Progenitor cell of endocrine pancreas (in vitro differentiated cells): ENCODE measurements at places on chromosomes 12 and 14. TPM values are rescaled to one million over a fixed set of nuclear protein-coding genes. Genes with fewer than 3 reads are reported as not detected.

- no peaks in the 10 kb centered on the region for H3K27me3 ChIP-seq
- H3K27ac ChIP-seq: no peak overlapping the region
- no peak overlapping the region for H3K4me3 ChIP-seq
Measured at GRCh38 chr12:122646517-122647217, 56.5 kb downstream of the HCAR2 start.

DNA sequence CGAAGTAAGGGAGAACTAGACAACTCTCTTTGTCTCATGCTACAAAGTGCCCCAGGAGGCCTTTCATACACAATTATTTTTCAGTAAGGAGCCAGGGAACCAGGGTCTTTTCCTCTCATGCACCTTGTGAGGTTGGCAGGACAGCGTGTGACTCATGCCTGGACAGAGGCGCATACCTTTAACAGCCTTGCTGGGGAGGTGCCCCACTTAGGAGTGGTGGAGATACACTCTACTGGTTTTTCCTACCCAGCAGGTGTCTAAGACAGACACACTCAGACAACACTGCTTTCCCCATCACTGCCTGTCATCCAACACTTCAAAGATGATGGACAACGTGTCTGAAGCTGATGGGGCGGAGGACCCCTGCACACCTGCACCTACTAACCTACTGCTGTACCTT is 49.1 kb downstream of the B4GALNT3 start:
- DNase-seq: no peak
- H3K36me3 ChIP-seq: peaks cover 8% of the 10 kb centered on the region
- peak overlapping the region; percentile 35 for H3K27ac ChIP-seq
- no peak overlapping the region for H3K4me3 ChIP-seq
- H3K4me1 ChIP-seq: peaks cover 50% of the 10 kb centered on the region

- peaks cover 14% of the 10 kb centered on the region for H3K4me1 ChIP-seq
- H3K27me3 ChIP-seq: no peaks in the 10 kb centered on the region
- no peak overlapping the region for H3K4me3 ChIP-seq
- no peak overlapping the region for H3K27ac ChIP-seq
- H3K36me3 ChIP-seq: peaks cover 16% of the 10 kb centered on the region
- no peak for DNase-seq
Measured at GRCh38 chr12:3791256-3791874, 38.5 kb upstream of the CRACR2A start.

DNA sequence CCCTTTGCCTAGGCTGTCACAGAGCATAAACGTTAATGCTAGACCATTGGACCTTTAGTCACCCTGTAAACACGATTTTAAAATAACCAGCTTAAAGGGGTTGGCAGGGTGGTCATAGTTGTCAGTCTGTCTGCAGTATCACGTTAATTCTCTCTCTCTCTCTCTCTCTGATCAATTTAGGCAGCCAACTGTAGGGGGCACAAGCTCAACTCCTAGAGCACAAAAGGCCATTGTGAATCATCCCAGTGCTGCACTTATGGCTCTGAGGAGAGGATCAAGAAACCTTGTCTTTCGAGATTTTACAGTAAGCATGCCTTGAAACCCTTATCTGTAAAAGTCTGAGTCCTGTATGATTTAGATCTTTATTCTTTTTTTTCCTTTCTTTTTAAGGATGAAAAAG is 97.1 kb downstream of the SCAF11 start:
- H3K4me1 ChIP-seq: peaks cover 7% of the 10 kb centered on the region
- H3K27me3 ChIP-seq: no peaks in the 10 kb centered on the region
- no peak overlapping the region for H3K27ac ChIP-seq
- DNase-seq: no peak
- peaks cover 37% of the 10 kb centered on the region for H3K36me3 ChIP-seq
- H3K4me3 ChIP-seq: no peak overlapping the region

GRCh38 chr14:67418401-67419191 is 6.6 kb upstream of the PLEK2 start:
- no peaks in the 10 kb centered on the region for H3K27me3 ChIP-seq
- no peak for DNase-seq
- H3K4me3 ChIP-seq: no peak overlapping the region
- no peaks in the 10 kb centered on the region for H3K36me3 ChIP-seq

DNA sequence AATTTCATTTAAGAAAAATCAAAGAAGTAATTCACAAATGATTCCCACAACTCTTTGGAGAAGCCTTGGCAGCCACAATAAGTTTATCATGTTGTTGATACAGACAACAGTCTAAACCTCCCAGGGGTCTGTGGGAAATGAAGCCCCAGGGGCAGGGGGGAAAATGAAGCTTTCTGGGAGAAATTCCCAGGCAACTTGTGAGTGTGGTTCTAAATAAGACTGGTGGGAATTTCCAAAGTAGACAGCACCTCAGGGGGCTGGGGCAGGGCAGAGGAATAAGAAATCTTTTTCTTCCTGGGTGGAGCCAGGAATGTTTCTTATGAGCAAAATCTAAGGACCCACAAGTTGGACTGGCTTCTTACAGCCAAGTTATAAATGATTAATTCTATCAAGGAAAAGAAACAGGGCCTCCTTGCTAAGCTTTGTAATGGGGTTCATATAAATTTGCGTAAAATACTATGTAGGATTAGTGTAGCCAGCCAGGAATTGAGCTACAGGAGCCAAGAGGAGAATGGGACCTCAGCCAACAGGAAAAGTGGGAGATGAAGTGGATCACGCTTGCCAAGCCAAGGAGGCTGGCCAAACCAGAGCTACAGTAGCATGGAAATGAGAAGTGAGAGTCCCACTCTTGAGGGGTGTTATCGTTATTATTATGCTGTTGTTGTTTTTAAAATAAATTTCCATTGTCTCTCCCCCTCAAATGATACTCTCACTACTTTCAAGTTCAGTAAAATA is 182.9 kb upstream of the FAR2 start:
- H3K27me3 ChIP-seq: no peaks in the 10 kb centered on the region
- no peak for DNase-seq
- H3K4me3 ChIP-seq: no peak overlapping the region
- no peak overlapping the region for H3K27ac ChIP-seq
- no peaks in the 10 kb centered on the region for H3K4me1 ChIP-seq

GRCh38 chr12:70628701-70629480 is 8.3 kb downstream of the PTPRB start:
- H3K4me1 ChIP-seq: no peaks in the 10 kb centered on the region
- peaks cover 9% of the 10 kb centered on the region for H3K27me3 ChIP-seq
- H3K27ac ChIP-seq: no peak overlapping the region

GRCh38 chr12:124168016-124168786 is 126.7 kb upstream of the RFLNA start:
- peaks cover 3% of the 10 kb centered on the region for H3K36me3 ChIP-seq
- H3K27me3 ChIP-seq: no peaks in the 10 kb centered on the region
- peaks cover 2% of the 10 kb centered on the region for H3K4me1 ChIP-seq
- H3K27ac ChIP-seq: no peak overlapping the region

- no peak overlapping the region for H3K27ac ChIP-seq
- H3K4me3 ChIP-seq: no peak overlapping the region
- no peaks in the 10 kb centered on the region for H3K27me3 ChIP-seq
- no peak for DNase-seq
Measured at GRCh38 chr14:85317491-85318021, 212.4 kb upstream of the FLRT2 start.

GRCh38 chr12:71135812-71136176 is 22.0 kb downstream of the TSPAN8 start:
- no peaks in the 10 kb centered on the region for H3K36me3 ChIP-seq
- H3K4me1 ChIP-seq: peaks cover 19% of the 10 kb centered on the region
- no peak for DNase-seq
- H3K27ac ChIP-seq: no peak overlapping the region

GRCh38 chr14:87080146-87080545 is 912.8 kb downstream of the GALC start:
- DNase-seq: no peak
- H3K36me3 ChIP-seq: no peaks in the 10 kb centered on the region
- no peaks in the 10 kb centered on the region for H3K27me3 ChIP-seq
- H3K27ac ChIP-seq: peak overlapping the region; percentile 5
- H3K4me1 ChIP-seq: no peaks in the 10 kb centered on the region

DNA sequence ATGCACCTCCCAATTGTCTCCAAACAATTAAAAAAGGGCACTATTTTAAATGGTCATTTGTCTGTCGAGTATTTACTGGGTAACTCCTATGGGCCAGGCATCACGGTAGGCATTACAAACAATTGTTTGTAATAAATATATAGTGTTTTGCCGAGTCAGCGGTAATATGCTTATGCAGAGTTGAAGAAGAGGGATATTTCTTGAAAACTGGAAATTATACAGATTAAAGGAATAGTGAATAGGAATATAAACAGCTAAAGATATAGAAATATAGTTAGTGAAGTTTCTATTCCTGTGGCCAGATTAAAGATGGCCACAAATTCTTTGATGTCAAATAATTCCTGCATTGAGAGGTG is 13.5 kb upstream of the CRADD start:
- no peak for DNase-seq
- H3K36me3 ChIP-seq: no peaks in the 10 kb centered on the region
- no peaks in the 10 kb centered on the region for H3K4me1 ChIP-seq
- H3K4me3 ChIP-seq: no peak overlapping the region
- H3K27ac ChIP-seq: no peak overlapping the region

DNA sequence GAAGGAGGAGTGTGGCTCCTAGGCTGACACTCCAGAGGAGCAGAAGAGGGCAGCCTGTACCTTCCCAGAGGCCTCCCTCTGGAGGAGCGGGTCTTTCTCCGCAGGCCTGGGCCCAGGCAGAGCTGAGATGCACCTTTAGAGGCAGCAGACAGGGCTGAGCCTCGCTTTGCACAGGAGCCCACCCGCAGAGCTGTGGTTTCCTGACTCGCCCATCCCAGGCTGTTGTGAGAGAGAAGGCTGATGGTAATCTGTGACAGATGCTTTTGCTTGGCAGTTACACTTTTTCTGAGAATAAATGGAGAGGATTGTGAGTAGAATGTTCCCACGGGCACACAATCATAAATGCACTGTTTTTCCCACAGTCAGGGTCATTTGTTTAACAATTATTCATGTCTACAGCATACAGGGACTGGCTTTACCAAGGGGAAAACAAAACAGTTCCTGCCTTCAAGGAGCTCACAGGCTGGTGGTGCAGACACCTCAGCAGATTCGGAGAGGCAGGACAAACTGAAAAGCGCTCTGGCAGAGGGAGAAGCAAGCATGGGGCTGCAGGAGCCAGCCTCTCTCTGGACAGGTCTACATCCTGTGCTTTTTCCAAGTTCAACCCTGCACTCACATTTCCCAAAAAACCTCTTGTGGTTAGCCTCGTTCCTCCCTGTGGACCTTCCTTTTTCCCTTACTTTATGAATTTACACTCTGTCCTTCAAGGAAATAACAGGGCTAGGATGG is 13.9 kb downstream of the EVL start:
- no peaks in the 10 kb centered on the region for H3K27me3 ChIP-seq
- H3K4me1 ChIP-seq: no peaks in the 10 kb centered on the region
- no peak overlapping the region for H3K4me3 ChIP-seq
- no peak overlapping the region for H3K27ac ChIP-seq
- DNase-seq: no peak

DNA sequence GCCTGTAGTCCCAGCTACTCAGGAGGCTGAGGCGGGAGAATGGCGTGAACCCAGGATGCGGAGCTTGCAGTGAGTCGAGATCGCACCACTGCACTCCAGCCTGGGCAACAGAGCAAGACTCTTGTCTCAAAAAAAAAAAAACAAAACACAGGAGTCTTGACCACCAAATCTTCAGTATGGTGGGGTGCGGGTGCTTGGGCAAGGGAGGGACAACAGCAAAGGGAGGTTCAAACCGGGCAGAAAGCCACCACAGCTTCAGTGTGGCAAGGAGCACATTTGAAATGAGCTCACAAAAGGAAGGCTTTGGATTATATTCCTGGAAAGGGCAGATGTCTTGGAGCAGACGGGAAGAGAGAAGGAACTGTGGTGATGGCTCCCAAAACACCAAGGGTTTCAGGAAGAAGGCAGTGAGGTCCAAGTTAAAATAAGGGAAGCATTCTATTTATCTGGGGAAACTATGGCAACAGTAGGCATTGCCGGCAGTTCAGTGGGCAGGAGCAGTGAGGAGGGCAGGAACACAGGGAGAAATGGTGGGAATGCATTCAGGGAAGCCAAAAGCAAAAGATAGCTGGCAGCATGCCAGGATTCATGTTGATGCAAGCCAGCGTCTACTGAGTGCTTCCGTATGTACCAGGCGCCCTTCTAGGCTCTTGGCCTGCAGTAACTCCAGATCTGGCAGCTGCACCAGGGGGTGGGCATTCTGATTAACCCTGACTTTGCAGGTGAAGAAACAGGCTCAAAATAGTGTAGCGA is 51.0 kb upstream of the SRSF5 start:
- H3K27me3 ChIP-seq: peaks cover 4% of the 10 kb centered on the region
- H3K4me1 ChIP-seq: peaks cover 36% of the 10 kb centered on the region
- H3K36me3 ChIP-seq: peaks cover 9% of the 10 kb centered on the region
- no peak for DNase-seq
- no peak overlapping the region for H3K4me3 ChIP-seq

DNA sequence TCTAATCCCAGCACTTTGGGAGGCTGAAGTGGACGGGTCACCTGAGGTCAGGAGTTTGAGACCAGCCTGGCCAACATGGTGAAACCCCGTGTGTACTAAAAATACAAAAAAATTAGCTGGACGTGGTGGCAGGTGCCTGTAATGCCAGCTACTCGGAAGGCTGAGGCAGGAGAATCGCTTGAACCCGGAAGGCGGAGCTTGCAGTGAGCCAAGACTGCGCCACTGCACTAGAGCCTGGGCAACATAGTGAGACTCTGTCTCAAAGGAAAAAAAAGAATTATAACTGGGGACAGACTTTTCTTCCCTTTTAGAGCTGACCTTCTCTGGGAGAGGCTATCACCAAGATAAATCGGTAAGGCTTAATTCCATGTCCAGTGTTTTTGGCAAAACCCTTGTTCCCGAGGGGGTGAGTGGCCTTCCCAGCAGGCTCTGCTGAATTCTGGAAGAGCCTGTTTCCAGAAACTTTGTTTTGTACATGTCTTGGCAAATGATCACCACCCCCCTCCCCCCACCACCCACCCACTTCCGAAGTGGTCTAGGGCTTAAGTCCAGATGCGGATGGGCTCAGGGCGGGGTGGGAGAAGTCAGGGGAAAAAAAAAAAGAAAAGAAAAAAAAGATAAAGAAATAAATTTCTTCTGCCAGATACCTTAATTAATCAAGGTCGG is 32.3 kb upstream of the DEGS2 start:
- H3K27ac ChIP-seq: no peak overlapping the region
- H3K4me1 ChIP-seq: peaks cover 9% of the 10 kb centered on the region
- no peaks in the 10 kb centered on the region for H3K27me3 ChIP-seq
- DNase-seq: no peak
- H3K4me3 ChIP-seq: no peak overlapping the region

DNA sequence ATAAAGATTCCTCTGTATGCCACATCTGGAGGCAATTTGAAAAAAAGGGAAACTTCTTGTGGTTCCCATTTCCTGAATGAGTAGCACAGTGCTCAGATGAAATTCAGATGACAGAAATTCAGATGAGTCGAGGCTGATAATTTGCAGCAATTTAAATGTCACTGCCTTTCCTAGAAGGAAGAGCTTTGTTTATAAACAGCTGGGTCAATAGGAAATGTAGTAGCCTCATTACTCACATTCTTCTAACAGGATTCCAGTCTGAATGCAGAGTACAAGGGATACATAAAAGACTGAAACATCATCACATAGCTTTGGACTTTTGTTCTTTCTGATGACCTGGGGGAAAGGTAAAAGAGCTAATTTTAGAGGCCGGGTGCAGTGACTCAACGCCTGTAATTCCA is 11.3 kb upstream of the DACT1 start:
- no peaks in the 10 kb centered on the region for H3K36me3 ChIP-seq
- peaks cover 2% of the 10 kb centered on the region for H3K4me1 ChIP-seq
- H3K27ac ChIP-seq: no peak overlapping the region
- peaks cover 22% of the 10 kb centered on the region for H3K27me3 ChIP-seq

Gene CCDC38
- not detected in 2 replicates for total RNA-seq

Gene ACSM4
- not detected in 2 replicates for total RNA-seq

Gene LIN7A
- 7.1 and 8.2 TPM in 2 replicates for total RNA-seq
